ENCODE measurements at places on chromosomes 3 and 15.

DNA sequence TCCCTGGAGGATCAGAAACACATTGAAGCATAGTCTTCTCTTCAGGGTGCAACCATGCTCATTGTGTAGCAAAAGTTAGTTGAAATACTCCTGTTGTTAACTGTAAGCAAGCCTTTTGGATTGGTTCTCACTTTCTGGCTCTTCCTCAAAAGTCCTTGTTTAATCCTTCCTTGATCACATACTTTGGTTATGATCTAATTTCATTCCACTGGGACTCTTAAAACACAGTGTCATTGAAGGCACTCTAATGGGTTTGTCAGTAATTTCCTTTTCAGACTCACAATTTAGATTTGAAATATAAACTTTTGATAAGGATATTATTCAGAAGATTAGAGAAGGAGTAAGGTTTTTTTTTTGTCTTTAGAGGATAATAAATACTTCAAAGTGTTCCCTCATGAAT, 451.7 kb upstream of the SGO1 start:
- DNase-seq, result no peak

GRCh38 chr15:96369825-96370621, 39.5 kb downstream of the NR2F2 start:
- no peak for DNase-seq

DNA sequence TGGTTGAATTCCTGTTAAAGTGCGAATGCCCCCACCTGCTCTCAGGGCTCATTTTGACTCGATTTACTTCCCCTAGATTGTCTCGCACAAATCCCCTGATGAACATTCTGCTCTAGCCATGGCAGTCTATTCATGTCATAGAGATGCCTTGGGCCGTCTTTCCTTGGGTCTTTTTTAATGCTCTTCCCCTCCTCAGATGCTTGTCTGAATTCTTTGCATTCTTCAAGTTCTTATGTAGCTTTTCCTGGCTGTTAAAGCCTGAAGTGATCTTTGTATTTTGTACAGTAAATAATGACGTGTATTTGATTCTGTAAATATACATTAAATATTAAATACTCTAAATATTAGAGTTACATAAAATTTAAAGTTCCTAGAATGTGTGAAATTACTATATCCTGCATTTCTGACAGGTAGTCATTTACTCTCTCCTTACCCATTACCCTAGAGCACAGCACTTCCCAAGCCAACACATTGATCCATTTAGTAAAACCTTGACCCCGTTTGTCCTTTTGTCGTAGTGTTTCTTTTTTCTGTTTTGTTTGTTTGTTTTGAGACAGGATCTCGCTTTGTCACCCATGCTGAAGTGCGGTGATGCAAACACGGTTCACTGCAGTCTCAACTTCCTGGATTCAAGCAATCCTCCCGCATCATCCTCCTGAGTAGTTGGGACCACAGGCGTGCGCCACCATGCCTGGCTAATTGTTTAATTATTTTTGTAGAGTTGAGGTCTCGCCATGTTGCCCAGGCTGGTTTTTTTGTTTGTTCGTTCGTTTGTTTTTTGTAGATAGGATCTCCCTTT, 47.9 kb downstream of the YEATS2 start:
- DNase-seq, result no peak

GRCh38 chr15:58889363-58889762, 44.1 kb downstream of the SLTM start:
- DNase-seq, result no peak

DNA sequence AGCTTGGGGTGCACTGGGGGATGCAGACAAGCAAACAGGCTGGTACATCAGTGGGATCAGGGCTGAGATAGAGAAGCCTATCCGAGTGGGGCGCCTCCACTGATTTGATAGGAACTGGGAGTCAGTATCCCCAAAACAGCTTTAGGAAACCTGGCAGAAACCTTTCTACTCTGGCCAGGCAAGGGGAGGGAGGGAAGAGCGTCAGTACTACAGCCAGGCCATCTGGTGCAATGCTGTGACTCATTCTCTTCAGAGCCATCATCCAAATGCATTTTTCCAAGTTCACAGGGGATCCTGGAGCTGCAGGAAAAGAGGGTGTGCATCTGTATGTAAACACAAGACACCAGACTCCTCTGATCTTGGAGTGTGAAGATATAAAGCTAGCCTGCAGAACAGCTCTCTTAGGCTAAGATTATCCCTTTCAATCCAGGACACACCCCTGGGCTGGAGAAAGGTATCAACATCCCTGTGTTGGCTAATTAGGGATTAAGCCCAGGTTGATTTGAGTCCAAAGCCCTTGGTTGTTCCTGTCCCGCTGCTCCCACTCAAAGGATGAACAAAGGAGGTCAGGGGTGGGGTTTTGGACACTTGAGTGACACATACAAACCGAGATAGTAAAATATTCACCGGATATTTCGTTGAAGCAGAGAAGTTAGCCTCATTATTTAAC, 9.3 kb downstream of the GALNT15 start:
- no peak for DNase-seq

GRCh38 chr3:150107429-150108175, 136.9 kb upstream of the PFN2 start:
- DNase-seq, result no peak
